NCI-H774 (cell line): ENCODE measurements at places on chromosomes 12 and 14.

DNA sequence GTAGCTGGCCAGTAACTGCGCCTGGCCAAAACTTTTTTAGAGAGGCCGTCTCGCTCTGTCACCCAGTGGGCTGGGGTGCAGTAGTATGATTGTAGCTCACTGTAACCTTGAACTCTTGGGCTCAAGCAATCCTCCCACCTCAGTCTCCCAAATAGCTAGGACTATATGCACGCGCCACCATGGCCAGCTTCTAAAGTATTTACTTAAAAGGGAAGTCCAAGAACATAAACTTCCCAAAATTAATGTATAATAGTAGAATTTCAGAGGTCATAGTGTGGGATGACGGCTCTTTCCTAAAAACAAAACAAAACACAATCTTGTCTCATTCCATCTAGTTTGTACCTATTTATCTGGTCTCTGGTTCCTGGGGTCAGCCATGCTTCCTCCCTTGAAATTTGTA lies 42.2 kb upstream of the FOS start:
- no peak for DNase-seq

- no peak for DNase-seq
Observed at GRCh38 chr12:63305901-63306875, 155.2 kb upstream of the AVPR1A start.

DNA sequence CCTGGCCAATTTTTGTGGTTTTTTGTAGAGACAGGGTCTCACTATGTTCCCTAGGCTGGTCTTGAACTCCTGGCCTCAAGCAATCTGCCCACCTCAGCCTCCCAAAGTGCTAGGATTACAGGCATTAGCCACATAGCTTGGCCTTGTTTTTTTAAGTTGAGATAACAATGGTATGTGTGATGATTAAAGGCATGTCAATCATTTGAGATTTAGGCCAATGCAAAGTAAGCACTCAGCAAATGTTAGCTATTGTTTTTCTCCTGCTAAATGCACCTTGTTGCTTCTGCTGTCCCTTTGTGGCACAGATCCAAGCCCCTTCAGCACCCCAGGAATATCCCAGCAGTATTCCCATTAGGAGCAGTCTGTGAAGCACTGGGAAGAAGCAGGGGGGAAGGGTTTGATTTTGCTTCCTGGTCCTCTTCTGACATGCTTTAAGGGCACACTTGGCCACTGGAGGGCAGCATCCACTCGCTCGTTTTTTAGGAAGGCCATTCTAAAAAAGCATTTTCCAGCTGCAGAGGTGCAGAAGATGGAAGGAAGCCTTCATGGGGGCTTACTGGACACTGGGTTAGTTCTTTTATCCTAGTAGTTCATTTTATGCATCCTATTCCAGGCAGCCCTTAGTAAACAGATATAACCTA lies 70.2 kb upstream of the ZFP36L1 start:
- DNase-seq, result peak; percentile 10

GRCh38 chr14:28757786-28758185 lies 8.8 kb upstream of the FOXG1 start:
- no peak for DNase-seq

DNA sequence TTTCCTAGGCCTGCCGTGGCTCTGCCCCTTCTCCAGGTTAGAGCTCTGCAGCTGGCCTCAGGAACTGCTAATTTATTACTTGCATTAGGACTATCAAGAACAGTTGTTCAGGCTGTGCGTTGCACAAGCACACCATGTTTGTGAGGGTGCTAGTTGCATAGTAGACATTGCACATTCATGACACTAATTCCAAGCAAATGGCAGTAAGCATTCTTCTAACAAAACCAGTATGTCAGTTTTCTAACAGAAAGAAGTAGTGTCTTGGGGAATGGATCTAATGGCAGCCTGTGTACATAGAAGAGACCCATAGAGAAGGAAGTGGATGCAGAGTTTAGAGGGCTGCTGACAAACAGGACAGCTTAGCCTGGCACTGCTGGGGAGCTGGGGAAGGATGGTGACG lies 53.9 kb downstream of the ERH start:
- DNase-seq, result no peak

DNA sequence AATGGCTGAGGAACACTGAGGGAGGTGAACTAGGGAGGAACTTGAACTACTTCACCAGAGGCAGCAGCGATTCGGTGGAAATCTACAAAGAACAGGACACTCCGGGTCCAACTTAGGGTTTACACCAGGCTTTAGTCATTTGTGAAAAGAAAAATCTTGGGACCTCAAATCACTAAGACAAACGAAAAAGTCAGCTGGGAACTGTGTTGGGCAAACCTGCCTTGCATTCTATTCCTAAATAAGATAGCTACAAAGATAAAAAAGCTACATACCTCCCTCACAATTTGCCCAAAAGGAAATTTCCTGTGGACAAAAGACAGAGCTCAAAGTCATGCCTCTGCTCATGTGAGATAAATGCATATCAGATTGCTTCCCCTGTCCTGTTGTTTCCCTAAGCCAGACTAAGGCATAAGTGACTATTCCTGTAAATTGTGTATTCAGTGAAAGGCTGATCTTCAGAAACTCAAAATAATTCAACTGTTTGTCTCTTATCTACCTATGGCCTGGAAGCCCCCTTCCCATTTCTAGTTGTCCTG lies 106.6 kb downstream of the APAF1 start:
- no peak for DNase-seq

DNA sequence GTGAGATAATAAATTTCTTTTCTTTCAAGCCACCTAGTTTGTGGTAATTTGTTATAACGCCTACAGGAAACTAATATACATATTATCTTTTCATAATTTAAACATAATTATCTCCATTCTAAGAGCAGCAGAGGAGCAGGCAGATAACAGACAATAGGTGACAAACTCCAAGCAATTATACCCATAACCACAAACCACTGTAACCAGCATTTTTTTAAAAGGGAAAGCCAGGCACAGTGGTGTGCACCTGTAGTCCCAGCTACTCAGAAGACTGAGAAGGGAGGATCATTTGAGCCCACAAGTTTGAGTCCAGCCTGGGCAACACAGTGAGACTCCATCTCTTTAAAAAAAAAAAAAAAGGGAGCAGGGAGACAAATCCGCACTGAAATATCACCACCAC lies 54.9 kb downstream of the ATF7 start:
- no peak for DNase-seq
